ENCODE measurements at places on chromosomes 16 and 17. TPM values are rescaled to one million over a fixed set of nuclear protein-coding genes. Genes with fewer than 3 reads are reported as not detected.

Gene SHBG
- not detected for total RNA-seq

Gene KRTAP2-2
- total RNA-seq = not detected

Gene C16orf86
- total RNA-seq = 31.0 TPM

DNA sequence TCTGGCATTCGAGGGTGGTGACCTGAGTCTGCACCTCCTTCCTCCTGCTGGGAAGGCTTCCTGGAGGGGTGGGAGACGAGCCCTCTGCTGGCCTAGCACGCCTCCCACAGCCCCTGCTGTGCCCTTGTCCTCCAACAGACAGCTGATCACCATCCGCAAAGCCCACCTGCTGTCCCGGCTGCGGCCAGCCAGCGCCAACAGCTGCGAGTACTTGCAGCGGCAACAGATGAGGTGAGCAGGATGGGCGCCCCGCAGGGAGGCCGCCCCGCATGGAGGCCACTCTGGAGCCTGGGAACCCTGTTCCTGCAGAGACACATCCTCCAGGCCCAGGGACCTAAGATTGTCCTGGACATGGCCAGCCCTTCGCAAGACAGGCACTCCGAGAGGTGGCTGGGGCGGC lies 21.6 kb downstream of the UBALD1 start:
- DNase-seq = no peak

DNA sequence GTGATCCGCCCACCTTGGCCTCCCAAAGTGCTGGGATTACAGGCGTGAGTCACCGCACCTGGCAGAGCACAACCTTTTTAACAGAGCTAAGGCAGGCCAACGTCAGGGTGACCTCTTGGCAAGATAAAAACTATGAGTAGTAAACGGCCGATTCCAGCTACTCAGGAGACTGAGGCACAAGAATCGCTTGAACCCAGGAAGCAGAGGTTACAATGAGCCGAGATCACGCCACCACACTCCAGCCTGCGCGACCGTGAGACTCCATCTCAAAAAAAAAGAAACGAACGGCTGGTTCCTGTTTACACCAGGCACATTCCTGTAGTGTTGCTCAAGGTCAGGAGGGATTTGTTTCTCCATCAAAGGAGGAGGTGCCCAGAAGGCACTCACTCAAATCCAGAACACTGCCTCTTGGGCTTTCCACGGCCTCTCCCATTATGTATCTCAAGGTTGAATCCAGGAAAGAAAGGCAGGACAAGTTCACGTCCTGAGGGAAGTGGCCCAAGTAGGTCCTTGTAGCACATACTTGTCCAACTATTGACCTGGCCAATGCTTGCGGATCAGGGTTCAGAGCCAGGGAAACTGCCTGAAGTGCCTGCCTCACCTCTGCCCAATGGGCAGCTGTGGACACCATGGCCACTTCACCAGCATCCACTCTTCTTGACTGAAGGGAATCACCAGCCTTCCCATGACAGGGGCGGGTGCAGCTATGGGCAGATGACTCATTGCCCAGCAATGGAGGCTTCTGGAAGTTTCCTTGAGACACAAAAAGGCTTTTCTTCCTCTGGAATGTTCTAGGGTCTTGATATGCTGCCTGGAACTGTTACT lies 13.5 kb downstream of the KNOP1 start:
- DNase-seq = no peak

GRCh38 chr16:77967054-77967904 lies 55.1 kb upstream of the CLEC3A start:
- DNase-seq = no peak

DNA sequence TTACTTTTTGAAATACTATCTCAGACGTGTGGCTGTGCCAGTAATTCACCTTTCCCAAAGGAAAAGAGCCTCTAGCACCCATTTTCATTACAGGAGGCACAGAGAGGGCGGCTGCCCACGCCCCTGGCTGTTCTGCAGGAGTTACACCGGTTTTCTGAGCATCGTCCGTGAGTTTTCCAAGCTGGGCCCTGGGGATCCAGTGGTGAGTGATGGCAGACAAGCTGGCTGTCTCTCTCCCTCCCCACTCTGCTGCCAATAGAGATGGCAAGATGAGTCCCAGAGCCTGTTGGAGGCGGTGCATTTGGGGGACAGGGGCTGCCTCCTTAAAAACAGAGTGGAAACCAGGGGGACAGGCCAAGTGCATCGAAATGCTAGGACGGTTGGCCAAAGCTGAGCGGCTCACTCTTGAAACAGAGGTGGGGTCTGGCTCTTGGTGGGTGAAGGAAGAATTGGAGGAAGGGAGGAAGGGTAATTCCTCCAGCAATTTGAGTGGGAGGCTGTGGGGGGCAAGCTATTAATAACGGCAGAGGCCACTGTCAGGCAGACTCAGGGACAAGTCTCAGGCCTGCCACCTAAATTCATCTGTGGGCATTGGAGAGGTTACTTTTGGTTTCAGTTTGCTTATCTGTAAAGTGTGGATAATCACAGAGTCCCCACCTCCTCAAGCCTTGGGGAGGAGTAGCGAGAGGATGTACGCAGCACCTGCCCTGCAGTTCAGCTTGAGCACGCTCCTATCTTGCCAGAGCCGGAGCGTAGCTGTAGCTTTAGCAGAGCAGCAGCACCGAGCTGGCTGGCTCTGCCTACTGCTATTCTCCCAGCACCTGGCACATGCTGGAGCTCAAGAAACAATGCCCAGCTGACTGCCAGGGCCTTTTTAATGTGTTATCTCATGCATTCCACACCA lies 7.5 kb upstream of the NOS2 start:
- DNase-seq = no peak

DNA sequence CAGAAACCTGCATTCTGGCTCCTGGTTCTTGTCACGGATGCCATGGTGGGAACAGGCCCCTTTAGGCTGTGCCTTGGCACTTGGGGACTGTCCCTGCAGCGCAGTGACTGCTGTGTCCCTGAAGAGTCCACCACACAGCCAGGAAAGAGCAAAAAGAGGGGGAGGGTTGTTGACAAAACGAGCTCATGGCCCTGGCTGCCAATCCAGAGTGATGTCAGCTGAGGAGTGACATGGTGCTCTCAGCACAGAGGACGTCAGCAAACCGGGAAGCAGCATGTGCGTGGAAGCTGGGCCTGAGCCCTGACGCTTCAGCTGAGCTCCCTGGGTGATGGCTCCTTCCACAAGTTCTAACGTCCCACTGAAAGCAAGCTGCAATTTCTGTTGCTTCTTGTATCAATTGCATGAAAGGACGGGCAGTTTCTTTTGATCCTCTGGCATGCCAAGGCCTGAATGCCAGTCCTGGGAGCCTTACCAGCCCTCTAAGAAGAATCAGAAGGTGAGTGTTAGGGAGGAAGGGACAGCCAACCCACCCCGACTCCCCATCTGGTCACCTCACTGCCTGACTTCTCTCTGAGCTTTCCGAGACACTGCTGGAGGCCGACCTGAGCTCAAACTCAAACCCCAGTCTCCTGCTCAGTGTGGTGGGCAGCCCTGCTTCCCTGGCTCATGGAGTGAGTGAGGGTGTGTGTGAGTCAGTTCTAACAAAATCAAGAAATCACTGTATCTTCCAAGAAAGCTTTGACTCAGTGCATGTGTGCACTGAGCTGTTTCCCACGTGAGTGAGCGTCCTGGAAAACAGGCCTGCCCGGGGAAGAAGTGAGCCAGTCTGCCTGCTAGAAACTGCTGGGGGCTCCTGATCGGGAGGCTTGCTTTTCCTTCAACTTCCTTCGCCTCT lies 14.7 kb upstream of the WNT3 start:
- no peak for DNase-seq

Measured in tibial nerve (tissue), 4 donors.